Jurkat, Clone E6-1 (cell line): ENCODE measurements at places on chromosomes 3 and 15.
A peak's percentile ranks its signal among the peaks of the same experiment; 100 is the strongest.

- DNase-seq, result no peak
Measured at GRCh38 chr3:151816091-151816604, 2.2 kb downstream of the AADAC start.

- no peak for DNase-seq
Measured at GRCh38 chr3:187858041-187858440, 112.8 kb upstream of the BCL6 start.

- peak; percentile 14 for DNase-seq
Measured at GRCh38 chr15:69949485-69949884, 148.2 kb downstream of the TLE3 start.

GRCh38 chr3:170635385-170635735 is 49.5 kb upstream of the SLC7A14 start:
- DNase-seq, result no peak

- no peak for DNase-seq
Measured at GRCh38 chr3:37183375-37183831, 9.0 kb upstream of the LRRFIP2 start.

GRCh38 chr15:63274427-63274826 is 3.0 kb upstream of the APH1B start:
- peak; percentile 37 for DNase-seq

DNA sequence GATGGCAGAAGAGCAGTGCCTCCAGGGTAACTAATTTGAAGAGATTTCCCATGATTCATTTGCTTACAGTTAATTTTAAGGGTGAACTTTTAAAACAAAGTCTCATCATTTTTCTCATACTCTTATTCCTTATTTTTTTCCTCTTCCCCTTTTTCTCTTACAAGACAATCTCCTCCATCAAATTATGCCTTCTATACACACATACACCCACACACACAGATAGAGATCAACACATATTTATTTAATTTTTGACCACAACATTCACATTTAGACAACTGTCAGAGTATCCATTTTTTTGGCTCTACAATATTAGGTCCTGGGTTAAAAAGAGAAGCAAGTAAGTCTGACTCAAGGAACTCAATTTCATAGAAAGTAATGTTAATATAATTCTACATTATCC is 37.6 kb downstream of the AAGAB start:
- DNase-seq, result no peak

DNA sequence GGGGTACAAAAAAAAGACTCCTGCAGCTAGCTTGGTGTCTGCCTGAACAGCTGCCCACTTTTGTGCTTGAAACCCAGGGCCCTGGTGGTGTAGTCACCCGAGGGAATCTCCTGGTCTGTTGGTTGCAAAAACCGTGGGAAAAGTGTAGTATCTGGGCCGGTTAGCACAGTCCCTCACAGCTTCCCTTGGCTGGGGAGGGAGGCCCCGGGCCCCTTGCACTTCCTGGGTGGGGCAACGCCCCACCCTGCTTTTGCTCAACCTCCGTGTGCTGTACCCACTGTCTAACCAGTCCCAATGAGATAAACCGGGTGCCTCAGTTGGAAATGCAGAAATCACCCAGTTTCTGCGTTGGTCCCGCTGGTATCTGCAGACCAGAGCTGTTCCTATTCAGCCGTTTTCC is 211.7 kb upstream of the ZPLD1 start:
- DNase-seq, result no peak

- no peak for DNase-seq
Measured at GRCh38 chr3:162555761-162556160, 1059.2 kb downstream of the OTOL1 start.

DNA sequence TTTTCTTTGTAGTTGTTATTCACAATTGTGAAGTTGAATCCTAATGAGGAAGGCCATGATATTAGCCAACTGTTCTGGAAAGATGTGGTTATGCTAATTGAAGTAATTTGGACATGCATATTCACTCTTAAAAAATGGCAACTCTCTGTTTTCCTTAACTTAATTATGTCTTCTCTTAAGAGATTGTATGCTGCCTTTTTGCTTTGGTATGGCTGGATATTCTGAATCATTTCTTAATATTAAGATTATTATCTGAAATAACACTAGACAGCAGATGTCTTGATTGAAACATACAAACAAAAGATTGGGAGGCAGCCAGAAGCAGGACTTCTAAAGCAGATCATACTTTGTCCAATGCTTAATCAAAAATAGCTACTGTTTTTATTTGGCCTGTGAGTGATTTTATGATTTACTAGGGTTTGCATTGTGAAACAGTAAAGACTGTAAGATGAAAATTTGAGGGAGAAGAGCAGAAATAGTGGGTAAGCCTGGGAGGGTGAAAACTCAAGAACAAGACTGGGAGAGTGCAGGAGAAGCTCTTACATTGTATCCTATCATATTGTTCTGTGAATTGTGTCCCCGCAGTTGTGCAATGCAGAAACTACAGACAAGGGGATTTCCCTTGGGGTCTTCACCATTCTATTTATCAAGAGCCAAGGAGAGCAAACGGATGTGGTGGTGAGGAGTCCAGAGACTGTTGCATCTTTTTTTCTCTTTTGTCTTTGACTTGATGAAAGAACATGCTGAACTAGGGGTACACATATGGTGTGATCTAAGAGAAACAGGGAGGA is 554.8 kb downstream of the TUSC7 start:
- no peak for DNase-seq

- no peak for DNase-seq
Measured at GRCh38 chr3:172892158-172892557, 141.6 kb downstream of the ECT2 start.

- DNase-seq, result no peak
Measured at GRCh38 chr3:100782348-100782747, 73.1 kb downstream of the TFG start.

- DNase-seq, result no peak
Measured at GRCh38 chr3:34263101-34263621, 464.7 kb downstream of the PDCD6IP start.

DNA sequence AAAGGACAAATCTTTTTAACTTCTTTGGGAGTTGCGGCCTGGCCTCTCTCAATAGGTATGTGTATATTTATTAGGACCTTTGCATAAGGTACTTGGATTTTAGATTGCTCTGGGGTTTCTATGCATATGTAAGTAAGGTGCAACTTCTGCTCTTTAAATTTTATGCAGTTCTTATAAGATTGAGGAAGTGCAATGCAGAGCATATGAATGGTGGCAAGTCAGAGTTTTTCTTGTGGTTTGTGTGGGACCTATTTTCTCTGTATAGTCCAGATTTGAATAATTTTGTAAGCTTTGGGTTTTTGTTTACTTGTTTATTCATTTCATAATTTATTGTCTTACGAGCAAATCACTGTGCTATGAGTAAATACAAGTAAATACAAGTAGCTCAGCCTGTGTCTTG is 101.5 kb downstream of the ATG7 start:
- no peak for DNase-seq

- no peak for DNase-seq
Measured at GRCh38 chr15:23518104-23518503, 47.4 kb upstream of the MKRN3 start.

- no peak for DNase-seq
Measured at GRCh38 chr3:125179143-125179883, 33.2 kb downstream of the SLC12A8 start.

- DNase-seq, result no peak
Measured at GRCh38 chr3:111684640-111685039, 89.5 kb upstream of the ZBED2 start.

DNA sequence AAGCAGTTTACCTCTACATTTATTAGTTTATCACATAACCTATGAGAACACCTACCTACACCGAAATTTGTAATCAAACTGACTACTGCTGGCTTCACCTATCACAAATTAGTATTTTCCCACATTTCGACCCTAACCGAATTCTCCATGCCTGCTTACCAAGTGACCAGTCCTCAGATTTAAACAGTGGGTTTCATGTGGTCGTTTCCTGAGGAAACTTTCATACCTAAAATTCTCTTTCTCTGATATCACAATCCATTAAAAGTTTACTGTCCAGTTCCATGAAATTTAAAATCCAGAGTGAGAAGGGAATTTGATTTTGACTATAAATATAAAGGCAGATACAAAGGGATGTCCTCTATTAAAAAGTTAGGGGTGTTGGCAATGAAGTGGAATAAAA is 1.9 kb downstream of the PLOD2 start:
- DNase-seq, result no peak

GRCh38 chr3:150170852-150171520 is 200.3 kb upstream of the PFN2 start:
- DNase-seq, result no peak

GRCh38 chr3:149055575-149055974 is 30.8 kb downstream of the HLTF start:
- DNase-seq, result no peak
